ENCODE measurements at places on chromosomes 2 and 18.

GRCh38 chr2:170848587-170848986, 31.9 kb downstream of the GAD1 start:
- peak; percentile 76 for DNase-seq

- no peak for DNase-seq
Observed at GRCh38 chr2:215465256-215465655, 29.4 kb upstream of the FN1 start.

- DNase-seq: no peak
Observed at GRCh38 chr18:60585670-60586069, 213.1 kb upstream of the MC4R start.

GRCh38 chr2:195610717-195611116, 46.3 kb upstream of the SLC39A10 start:
- no peak for DNase-seq
